Activated T-helper 17 cell treated with anti-CD3 and anti-CD28 coated beads, Interleukin-2, amount 50 U/mL, for 72 hours (primary cell): ENCODE measurements at places on chromosomes 5 and 9. TPM values are rescaled to one million over a fixed set of nuclear protein-coding genes. Genes with fewer than 3 reads are reported as not detected.

GRCh38 chr9:94638335-94639060, 820 bp downstream of the FBP1 start:
- no peak for ATAC-seq

GRCh38 chr9:9881692-9882091, 731.1 kb downstream of the PTPRD start:
- ATAC-seq, result no peak

GRCh38 chr9:12770261-12770660, 4.6 kb upstream of the LURAP1L start:
- no peak for ATAC-seq

- no peak for ATAC-seq
Observed at GRCh38 chr5:129474544-129474943, 14.4 kb downstream of the ADAMTS19 start.

- no peak for ATAC-seq
Observed at GRCh38 chr5:33995865-33996264, 11.4 kb upstream of the SLC45A2 start.

DNA sequence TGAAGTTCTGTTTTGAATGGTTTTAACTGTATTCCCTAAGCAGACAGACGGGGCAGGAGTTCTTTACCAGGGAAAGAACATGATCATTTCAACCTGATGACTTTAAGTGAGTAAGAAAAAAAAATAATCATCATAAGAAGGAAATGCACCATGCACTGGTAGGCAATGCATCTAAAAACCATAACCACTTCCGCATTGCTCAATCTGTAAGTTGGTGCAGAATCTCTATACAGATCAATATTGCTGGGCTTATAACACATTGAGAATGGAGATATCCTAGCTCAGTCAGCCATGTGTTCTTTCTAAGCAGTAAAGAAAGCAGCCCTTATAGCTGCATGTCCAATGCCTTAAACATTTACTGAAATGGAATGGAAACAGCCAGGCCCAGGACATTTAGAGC, 407.1 kb upstream of the DMAC1 start:
- no peak for ATAC-seq

TLX3 gene
- total RNA-seq, result not detected

DNA sequence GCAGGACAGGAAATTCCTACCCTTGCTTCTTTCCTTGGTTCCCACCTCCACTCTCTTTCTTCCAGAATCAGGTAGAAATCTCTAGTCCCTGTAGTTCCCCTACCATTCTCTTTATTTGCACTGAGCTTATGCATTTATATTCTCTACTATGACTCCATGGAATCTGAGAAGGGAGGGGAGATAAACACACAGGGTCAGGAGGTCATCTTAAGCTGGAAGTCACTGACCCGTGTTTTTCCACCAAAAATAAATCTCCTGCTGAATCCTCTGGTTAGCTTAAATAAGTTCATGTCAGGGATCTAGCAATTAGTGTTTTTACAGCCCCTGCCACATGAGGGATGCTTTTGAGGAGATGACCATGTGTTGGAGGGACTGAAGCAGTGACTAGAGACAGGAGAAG, 3.7 kb downstream of the ACTL7B start:
- no peak for ATAC-seq

GRCh38 chr9:3887221-3887653, 361.4 kb upstream of the RFX3 start:
- ATAC-seq, result no peak

GRCh38 chr9:78559449-78559885, 262.5 kb downstream of the PSAT1 start:
- ATAC-seq, result no peak

- no peak for ATAC-seq
Observed at GRCh38 chr5:115418788-115419187, 122.3 kb upstream of the CCDC112 start.

DNA sequence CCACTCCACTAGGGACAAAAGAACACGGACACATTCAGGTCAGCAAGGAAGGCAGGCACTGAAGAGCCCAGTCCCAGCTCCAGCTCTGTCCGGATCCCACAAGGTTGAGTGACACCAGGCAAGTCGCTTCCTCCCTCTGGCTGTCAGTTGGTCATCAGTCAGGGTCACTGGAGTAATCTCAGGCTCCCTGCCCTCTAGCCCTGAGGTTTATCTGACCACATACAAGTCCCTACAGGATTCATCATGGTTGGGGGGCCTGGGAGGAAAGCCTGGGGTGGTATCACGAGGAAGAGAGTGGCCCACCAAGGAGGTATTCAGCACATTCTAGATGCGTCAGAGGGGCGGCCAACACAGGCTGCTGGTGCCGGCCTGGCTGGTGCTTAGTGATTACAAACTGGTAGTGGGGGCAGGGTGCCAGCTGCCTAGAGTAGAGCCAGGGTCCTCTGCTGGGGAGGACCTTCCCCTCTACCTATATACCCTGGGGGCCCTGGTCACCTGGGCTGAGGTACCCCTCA, 81.5 kb downstream of the SHB start:
- ATAC-seq, result no peak

- ATAC-seq, result peak; percentile 90
Observed at GRCh38 chr5:88785746-88786565, 97.0 kb downstream of the MEF2C start.

- peak; percentile 32 for ATAC-seq
Observed at GRCh38 chr9:96567203-96567700, 52.4 kb downstream of the CDC14B start.

PCDHB14 gene
- total RNA-seq, result not detected

GRCh38 chr9:114688909-114689610, 7.1 kb upstream of the TEX48 start:
- ATAC-seq, result no peak

DNA sequence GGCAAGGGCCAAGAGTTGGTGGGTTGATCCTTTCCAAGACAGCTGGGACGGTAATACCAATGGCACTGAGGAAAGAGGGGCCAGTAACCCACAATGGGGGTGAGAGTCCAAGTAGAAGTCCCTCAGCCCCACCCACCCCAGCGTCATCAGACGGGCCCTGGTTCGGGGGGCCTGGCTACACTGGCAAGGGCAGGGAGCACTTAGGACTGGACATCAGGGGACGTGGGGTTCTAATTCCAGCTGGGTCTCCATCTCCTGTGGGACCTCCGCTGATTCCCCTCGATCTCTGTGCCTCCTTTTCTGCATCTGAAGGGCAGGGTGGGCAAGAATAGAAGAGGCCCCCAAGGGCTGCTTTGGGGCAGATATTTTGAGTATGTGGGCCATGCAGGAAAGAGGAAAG, 53.5 kb upstream of the FCN1 start:
- no peak for ATAC-seq

GRCh38 chr9:77440057-77440456, 208.1 kb downstream of the GNA14 start:
- ATAC-seq, result no peak

DNA sequence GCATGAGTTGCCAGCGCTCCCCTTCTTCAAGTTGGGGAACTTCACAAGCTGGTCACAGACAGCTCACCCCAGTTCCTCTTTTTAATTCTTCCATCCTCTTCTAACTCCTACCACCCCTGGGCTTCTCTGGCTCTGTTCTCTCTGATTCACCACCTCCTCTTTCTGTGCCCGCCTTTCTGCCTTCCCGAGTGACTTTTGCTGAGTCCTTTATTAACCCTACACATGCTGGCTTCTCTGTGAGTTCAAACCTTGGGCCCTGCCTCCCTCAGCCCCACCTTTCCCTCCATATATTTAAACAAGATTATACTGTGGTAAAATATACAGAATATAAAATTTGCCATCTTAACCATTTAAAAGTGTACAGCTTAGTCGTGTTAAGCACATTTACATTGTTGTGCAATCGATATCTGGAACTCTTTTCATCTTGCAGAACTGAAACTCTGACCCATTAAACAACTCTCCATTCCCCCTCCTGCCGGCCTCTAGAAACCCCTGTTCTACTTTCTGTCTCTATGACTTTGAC, 32.0 kb downstream of the SLC46A2 start:
- ATAC-seq, result no peak

GRCh38 chr5:36839489-36840476, 36.8 kb upstream of the NIPBL start:
- ATAC-seq, result no peak

DNA sequence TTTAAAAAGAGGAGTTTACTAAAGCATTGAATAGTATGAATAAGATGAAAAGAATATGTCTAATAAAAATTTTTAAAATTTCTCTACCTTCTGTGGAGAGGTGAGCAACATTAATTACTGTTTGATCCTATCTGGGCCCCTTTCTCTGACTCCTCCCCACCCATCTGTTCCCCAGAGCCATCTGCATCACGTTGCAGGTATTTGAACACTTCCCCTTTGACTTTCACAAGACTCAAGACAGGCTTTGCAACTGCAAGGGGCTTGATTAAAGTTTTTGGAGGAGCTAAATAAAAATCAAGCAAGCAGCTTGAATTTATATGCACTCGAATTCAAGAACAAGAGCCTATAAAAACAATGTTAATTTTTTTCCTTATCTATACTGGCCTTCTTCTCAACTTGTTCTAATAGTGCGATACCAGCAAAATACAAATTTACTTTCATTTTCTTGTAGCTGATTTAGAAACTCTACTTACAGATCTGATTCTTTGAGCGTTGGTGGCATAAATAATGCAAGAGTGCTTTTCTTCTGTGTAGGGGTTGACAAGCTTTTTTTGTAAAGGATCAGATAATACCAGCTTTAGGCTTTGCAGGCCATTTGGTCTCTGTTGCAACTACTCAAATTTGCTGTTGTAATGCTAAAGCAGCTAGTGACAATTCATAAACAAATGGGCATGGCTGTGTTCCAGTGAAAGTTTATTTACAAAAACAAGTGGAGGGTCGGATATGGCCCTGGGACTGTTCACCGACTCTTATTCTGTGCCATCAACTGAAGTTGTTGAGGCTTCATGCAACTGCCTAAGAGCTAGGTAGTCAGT, 21.2 kb downstream of the TXNDC8 start:
- ATAC-seq, result no peak

PRDM9 gene
- not detected for total RNA-seq

DHFR gene
- 80.2 TPM for total RNA-seq

- no peak for ATAC-seq
Observed at GRCh38 chr5:10607023-10607665, 43.3 kb downstream of the ANKRD33B start.

DNA sequence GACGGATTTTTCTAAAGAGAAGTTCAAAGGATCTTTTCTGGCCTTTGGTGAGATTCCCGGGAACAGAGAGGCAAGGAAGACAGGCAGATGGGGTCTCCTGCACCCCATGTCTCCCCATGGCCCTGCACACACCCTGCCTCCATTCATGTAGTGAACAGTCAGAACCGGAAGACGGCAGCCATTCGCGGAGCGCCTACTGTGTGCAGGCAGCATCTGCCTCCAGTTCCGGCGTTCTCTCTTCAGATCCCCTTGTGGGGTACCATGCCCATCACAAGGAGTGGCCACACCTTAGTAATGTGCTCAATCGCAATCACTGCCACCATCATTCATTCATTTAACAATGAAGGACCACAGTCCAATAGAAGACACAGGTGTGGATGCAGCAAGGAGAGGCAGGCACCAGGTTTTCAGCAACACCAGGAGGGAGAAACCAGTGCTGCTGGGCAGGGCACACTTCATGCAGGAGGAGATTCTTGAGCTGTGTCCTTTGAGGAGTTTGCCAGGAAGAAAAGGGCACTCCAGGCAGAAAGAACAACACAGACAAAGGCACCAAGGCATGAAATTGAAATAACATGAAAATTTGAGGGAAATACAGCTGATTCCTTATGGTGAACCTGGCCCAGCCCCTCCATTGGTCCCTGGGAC, 171.5 kb upstream of the PHYKPL start:
- ATAC-seq, result no peak

GRCh38 chr9:91256235-91256634, 105.5 kb downstream of the AUH start:
- ATAC-seq, result peak; percentile 15

ENTREP1 gene
- total RNA-seq, result not detected

TAF1L gene
- total RNA-seq, result 0.06 TPM

DNA sequence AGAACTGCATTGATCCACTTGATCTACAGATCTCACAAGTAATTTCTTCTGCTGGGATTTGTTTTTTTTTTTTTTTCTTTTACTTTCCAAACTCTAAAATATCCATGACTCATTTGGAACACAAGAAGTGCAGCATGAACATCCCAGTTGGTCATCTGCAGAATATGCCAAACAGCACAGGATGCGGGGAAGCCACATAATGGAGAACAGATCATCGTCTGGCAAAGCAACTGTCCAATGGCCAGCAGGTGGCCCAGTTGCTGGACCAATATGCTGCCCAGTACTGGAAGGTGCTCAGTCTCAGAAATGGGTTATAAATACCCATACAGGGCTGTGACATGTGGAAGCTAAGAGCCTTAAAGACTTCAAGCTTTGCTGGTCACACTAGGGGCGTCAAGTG, 221.3 kb upstream of the TAS2R1 start:
- no peak for ATAC-seq

DNA sequence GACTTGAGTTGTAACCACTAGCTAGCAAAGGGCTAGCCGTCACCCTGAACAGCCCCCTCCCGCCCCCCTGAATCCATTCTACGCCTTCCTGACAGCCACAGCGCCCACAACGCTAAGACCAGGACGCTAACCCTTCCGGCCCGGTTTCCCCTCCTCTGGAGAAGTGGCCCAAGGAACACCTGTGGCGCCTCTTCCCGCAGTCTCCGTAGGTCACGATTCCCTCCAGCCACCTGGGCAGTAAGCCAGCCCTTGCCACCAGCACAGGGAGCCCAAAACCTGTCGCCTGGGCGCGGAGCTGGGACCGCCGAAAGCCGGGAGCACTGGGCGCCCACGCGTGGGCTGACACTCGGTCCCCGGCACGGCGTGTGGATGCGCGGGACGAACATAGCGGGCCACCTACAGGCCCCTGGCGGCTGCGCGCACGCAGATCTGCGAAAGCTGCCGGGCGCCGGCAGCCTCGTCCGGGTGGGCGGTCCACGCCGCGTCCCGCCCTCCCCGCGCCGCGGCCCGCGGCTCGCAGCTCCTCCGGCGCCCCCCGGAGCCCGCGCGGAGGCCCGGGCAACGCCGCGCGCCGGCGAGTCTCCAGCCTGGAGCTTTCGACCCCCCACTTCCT, 596 bp downstream of the IRF1 start:
- ATAC-seq, result peak; percentile 2

GRCh38 chr9:79984429-79985067, 412.8 kb downstream of the TLE4 start:
- no peak for ATAC-seq

- peak; percentile 90 for ATAC-seq
Observed at GRCh38 chr5:32174011-32174870, at the start of gene GOLPH3. GOLPH3 (minus strand) TSS chr5:32174319; CDS start chr5:32174034, 285 bp downstream.

DNA sequence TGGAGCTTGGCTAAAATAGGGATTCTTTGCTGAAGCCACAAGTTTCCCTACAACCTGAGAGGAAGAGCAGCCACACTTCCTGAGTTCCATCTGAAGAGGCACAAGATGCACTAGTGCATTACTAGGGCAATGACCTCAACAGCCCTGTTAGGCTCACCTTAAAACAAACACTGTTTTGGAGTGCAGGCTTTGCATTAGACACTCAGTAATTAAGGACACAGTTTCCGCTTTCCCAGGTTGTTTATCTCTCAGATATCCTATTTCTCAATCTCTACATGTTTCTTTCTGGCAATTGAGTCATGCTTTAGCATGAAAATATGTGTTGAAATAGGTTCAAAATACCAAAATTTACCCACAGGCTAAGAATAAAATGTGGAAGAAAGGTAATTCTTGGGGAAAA, 34.2 kb downstream of the EMB start:
- no peak for ATAC-seq

SHISAL2B gene
- total RNA-seq, result not detected

PCDHGA2 gene
- total RNA-seq, result not detected

GRCh38 chr5:172872997-172873491, 39.0 kb downstream of the ERGIC1 start:
- ATAC-seq, result no peak
